ENCODE measurements at places on chromosomes 11 and 22.

DNA sequence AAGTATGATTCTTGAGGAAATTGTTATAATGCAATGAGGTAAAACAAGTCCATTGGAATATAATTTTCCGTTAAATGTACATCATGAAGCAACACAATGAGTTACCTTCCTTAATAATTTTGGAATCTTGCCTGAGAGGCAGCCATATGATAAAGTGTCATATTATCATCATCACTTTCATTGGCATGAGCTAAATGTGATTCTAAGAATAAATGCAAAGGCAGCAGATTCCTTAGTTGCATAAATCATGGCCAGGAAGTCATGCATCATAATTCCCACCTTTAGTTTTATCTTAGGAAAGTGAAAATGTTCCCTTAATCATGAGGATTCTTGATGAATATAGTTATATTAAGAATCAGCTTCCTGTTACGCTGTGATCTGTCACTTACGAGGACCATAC lies 14.2 kb upstream of the MMP1 start:
- no peak for DNase-seq

DNA sequence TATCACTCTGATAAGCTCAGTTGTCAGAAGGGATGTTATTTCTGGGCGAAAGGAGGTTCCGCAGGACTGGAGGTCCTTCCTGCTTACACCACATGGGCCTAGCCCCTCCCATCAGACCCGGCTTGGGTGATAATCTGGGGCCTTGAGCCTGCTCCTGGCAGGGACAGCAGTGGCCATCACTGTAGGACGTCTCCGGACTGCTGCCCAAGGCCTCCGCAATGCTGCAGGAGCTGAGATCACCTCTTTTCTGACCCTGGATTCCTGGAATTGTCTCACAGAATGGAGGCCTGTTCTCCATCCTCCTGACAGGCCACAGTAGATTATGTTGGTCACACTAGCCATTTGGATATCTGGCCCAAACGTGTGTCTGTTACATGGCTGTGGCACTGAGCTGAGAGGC lies 9.2 kb upstream of the BIK start:
- DNase-seq = no peak

GRCh38 chr11:5335170-5335569 lies 8.2 kb downstream of the OR51B5 start:
- DNase-seq = no peak

DNA sequence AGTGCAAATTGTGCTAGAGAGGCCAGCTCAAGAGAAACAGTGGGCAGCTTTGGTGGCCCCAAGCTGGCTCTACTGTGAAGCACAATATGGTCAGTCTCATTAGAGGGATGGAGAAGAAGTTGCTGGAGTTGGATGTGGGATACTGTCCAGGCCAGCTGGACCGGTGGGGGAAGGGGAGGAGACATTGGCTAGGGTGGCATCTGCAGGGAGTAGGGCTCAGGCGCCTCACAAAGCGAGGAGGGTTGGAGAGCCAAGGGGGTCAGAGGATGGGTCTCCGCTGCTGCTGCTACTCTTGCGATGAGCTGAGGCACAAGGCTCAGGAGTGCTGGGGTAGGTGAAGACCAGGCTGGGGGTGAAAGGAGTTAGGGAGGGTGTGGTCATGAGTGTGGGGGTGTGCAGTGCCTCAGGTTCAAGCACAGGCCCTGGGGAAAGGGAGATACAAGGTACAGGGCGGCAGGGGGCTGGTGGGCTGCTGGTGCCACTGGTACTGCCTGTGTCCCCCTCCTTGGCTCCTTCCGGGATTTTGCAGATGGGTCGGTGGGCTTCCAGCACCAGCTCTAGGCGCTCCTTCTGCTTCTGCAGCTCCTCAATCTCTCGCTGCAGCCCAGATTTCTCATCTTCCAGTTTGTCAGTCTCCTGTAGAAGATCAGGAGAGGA lies 2.3 kb downstream of the CCDC85B start:
- no peak for DNase-seq

GRCh38 chr11:86987679-86988078 lies 32.5 kb upstream of the FZD4 start:
- no peak for DNase-seq

GRCh38 chr11:134022748-134023147 lies 46.1 kb upstream of the JAM3 start:
- no peak for DNase-seq

- DNase-seq = no peak
Measured at GRCh38 chr11:106856566-106856965, 161.7 kb downstream of the GUCY1A2 start.

- DNase-seq = no peak
Measured at GRCh38 chr11:107856180-107856980, 2.2 kb downstream of the SLC35F2 start.

DNA sequence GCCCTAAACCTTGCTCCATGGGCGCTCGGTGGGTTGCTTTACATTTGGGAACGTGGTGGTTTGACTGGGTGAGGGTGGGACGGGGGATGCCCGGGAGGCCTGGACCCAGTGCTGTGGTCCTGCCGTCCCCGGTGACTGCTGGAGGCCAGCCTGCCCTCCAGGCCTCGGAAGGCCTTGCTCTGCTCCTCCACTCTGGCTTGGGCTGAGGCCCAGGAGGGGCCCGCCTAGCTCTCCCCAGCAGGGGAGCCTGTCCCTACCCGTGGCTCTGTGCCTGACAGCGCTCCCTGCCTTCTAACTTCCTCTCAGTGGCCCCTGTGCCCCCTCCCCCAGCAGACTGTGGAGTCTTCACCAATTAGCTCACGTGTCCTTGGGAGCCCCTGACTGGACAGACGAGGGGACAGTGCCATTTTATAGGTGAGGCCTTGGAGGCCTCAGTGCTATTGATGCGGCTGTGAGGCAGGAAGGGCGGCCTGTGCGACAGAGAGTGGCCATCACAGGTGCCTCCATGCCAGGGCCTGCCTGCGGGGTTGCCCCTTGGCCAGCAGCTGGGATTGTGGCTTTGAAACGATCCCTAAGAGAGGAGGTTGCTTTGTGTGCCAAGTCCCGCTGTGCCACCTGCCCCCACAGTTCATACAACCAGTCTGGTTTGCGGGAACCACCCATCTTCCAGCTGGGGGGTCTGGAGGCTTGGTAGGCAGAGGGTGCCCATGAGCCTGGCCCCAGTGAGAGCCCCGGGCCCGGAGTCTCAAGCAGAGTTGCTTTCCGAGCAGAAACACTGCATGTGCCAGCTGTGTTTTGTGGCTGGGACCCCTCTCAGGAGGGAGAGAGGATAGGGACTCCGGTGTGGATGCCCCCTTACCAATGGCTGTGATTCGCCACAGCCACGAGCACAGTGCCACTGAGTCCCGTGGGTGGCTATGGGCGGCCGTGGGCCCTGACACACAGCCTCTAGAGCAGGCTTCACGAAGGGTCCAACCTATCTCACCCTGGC lies 17.7 kb downstream of the TPCN2 start:
- DNase-seq = no peak

- peak; percentile 96 for DNase-seq
Measured at GRCh38 chr11:120547811-120548681, 36.5 kb downstream of the GRIK4 start.

DNA sequence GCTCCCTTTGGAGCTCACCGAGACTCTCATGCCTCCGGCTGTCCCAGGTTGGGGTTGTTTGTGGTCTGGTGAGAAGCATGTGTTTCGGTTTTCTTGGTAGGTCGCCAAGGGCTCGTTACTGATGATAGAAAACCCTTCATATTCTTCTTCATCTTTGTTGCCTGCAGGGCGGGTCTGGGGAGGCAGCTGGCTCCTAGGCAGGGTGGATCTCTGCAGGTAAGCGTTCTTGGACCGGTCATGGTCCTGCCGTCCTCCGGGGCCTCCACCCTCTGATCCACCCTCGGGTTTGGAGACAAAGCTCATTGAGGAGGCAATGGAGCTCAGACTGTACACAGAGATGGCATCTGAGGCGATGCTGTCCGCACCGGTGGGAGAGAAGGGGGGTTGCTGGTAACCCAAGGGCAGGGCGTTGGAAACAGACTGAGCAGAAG lies 64.3 kb upstream of the PITPNB start:
- no peak for DNase-seq

- no peak for DNase-seq
Measured at GRCh38 chr11:64260147-64260708, 8.9 kb downstream of the PLCB3 start.

DNA sequence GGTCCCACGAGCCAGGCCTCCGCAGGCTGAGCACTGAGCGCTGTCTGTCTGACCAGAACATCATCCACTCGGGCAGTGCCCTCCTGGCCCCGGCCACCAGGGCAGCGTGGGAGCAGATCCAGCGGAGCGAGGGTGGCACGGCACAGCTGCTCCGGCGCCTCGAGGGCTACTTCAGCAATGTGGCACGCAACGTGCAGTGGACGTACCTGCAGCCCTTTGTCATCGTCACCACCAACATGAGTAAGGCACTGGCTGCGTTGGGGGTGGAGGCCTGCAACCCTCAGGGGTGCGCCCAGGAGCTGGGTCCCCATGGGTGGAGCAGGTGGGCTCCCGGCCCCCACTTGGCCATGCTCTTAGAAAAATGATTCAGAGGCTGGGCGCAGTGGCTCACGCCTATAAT lies 49.7 kb upstream of the PRODH start:
- DNase-seq = no peak

- no peak for DNase-seq
Measured at GRCh38 chr22:23497016-23497885, 82.8 kb downstream of the IGLL1 start.

GRCh38 chr22:48210812-48211211 lies 1448.4 kb downstream of the TBC1D22A start:
- DNase-seq = no peak

DNA sequence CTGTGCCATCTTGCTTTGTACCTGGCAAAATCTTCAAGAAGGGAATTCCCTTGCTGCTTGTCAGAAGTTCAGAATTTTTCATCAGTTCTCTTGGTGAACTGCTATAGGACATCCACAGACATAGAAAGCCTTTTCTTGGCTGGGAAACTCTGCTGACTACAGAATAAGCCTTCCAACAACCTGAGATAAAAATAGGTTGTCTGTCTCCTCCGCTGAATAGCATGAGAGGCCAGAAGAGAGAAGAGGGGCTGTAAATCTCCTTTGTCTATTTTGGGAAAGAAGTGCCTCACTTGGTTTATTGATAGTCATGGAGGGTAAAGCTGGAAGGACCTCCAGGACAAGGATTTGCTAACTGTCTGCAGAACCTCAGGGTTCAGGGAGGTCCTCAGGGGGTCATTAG lies 48.2 kb downstream of the C11orf91 start:
- no peak for DNase-seq

DNA sequence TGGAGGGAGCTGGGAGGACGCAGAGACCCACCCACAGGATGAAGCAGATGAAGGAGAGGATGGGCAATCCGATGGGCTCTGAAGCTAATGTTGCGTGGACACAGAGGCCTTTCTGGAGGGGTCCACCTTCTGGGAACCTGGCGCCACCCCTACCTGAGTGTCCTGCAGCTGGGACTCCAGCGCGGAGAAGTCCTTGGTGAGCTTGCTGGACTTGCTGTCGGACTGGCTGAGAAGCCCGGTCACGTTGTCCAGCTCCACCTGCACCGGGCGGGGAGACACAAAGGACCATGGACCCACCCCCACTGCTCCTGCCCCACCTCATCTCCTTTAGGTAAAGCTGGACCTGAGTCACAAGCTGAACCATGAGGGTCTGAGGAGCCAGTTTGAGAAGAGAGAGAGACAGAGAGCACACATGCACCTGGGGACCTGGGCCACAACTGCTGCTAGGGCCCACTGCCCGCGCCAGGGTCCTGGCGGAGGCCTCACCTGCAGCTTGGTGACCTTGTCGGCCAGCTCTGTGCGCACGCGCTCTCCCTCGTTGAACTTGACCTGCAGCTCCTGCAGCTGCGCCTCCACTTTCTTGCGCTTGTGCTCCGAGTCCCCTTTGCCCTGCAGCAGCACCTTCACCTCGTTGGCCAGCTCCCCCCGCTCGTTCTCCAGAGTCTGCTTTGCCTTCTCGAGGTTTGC lies 40.8 kb downstream of the APOL1 start:
- no peak for DNase-seq

GRCh38 chr11:70384566-70385152 lies 13.7 kb upstream of the CTTN start:
- DNase-seq = no peak

GRCh38 chr22:19620742-19621371 lies 93.4 kb upstream of the SEPTIN5 start:
- DNase-seq = no peak

DNA sequence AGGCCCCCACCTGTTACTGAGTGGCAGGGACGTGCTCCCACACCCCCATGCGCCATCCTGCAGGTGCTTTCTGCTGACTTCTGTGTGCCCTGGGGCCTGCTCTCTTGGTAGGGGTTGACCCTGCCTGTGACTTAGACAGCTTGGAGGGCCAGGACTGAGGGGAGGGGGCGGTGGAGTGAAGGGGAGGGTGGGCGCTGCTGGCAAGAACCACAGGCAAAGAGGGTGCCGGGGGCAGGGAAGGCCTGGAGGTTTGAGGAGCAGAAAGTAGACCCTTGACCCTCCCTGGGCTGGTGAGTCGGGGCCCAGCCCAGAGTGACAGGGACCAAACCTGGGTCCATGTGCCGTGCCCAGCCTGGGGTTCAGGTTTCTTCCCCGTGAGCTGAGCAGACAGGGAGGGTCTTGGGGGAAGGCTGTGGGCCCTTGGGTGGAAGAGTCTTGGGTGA lies 17.8 kb downstream of the KCNQ1 start:
- DNase-seq = no peak

DNA sequence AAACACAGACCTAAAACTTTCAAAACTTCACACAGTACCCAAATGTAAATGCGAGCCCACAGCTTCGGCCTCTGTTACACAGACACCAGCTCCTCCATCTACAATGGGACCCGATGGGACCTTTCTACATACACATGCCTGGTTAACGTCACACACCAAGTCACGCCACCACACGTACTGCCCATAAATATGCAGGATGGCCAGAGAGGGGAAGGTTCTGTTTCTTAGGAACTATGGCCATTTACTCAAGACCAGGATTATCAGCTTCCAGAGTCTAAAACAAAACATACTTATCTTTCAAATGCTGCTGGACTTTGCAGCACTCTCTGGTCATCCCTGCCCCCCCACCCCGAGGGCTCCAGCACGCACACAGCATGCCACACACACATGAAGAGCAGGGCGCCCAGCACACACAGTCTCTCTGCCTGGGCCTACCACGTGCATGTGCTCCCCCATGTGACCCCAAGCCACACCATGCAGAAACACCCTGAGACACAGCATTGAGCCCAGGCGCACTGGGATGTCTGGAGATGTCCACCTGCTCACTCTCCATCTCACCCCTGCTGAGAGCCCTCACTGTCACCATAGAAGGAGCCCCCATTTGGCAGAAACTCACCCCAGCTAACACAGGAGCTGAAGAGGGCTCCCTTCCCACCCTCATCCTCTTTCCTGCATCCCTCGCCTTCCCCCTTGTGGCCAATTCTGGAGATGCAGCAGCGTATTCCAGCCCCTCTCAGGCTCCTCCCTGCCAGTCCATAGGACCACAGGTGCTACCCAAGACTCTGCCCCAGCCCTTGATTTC lies 61.8 kb downstream of the SLC22A12 start:
- peak; percentile 79 for DNase-seq

Data from DMS53 (cell line).